ENCODE measurements at places on chromosomes 5 and 9. TPM values are rescaled to one million over a fixed set of nuclear protein-coding genes. Genes with fewer than 3 reads are reported as not detected.

DNA sequence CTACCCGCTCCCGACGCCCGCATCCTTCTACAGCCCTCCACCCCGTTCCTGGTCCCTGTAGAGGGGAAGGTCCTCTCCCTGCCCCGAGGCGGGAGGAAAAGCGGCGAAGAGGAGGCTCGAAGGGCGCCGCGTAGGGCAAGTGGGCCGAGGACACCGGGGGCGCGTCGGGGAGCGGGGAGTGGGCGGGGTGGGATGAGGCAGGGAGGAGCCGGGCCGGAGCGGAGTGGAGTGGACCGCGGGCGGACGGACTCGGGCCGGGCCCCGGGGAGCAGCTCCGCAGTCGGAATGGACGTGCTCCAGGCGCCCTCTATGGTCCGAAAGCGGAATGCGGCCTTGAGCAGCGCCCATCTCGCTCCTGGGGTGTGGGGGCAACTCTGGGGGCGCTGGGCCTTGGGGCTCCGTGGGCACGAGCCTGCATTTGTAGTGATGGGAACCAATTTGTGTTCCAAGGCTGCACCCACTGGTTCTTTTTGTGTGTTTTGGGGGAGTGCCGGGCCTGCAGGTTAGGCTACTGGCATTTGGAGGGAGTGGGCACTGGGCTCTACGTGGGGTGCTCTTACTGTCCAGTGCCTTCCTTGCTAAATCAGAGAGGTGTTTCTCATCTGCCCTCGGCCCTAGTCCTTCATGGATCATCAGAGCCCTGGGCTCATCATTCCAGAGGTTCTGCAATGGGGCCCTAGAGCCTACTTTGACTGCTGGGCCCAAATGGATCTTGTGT lies 7.3 kb downstream of the IRX1 start:
- DNase-seq = no peak

DNA sequence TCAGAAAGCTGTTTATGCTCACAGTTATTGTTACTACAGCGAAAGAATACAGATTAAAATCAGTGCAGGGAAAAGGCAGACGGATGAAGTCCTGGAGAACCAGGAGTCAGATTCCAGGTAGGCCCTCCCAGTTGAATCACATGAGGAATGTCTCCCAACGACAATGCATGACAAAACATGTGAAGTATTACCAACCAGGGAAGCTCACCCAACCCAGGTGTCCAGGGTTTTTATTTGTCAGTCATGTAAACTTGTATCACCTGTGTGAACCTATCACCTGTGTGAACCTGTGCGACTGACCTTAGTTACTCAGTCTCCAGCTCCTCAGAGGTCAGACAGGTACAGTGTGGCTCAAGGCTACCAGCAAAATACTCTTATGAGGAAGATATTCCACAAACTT lies 63.9 kb downstream of the KIAA1958 start:
- DNase-seq = no peak

GRCh38 chr9:137428841-137429545 lies 5.8 kb downstream of the NOXA1 start:
- DNase-seq = no peak

- no peak for DNase-seq
These were observed 159.2 kb upstream of the C9orf72 start for GRCh38 chr9:27732494-27732893.

GRCh38 chr5:167769846-167770413 lies 521.5 kb upstream of the WWC1 start:
- DNase-seq = no peak

DNA sequence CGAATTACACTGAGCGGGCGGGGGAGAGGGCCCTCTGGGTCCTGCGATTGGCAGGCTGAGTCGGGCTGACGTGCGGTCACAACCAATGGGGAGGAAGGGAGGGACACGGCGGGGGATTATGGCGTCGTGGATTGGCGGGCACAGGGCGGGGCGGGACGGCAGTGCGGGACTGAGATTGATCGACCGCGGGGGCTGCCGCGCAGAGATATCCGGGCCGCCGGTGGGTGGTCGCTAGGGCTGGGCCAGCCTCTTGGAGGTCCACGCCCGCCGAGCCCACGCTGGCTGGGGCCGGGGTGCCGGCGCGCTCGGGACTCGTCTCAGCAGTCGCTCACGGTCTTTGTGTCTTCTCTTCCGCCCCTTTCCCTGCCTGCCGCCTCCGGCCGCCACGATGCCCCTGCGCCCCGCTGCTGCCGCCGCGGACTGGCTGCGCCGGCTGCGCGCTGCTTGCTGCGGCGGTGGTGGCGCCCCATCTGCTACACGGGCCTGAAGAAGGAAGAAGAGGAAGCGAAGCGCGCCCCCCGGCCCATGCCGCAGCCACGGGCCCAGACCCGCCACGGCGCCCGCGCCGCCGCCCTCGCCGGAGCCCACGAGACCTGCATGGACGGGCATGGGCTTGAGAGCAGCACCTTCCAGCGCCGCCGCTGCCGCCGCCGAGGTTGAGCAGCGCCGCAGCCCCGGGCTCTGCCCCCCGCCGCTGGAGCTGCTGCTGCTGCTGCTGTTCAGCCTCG lies at the start of gene RGMB:
Gene RGMB, plus strand, starts transcription at position 200 of the 728 bp plus-strand sequence. Its CDS starts 408 bp downstream, at position 608.
- DNase-seq = peak; percentile 96

DNA sequence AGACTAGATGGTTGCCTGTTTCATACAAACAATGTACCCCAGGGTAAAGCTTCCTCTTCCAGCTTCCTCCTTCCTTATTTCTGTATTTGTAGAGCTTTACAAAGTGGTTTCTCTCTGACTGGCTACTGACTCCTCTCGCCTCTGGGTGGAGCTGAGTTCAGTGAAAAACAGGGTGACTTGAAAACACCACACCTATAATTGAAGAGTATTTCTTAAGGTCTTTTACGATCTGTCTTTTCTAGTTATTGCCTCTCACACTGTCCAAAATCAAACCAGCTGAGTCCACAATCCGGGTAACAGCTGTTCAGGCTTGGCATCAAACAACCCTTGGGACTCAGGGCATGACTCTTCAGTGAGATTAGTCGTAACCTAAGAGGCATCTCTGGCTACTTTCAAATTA lies 200.4 kb downstream of the ARRDC3 start:
- DNase-seq = peak; percentile 43

DNA sequence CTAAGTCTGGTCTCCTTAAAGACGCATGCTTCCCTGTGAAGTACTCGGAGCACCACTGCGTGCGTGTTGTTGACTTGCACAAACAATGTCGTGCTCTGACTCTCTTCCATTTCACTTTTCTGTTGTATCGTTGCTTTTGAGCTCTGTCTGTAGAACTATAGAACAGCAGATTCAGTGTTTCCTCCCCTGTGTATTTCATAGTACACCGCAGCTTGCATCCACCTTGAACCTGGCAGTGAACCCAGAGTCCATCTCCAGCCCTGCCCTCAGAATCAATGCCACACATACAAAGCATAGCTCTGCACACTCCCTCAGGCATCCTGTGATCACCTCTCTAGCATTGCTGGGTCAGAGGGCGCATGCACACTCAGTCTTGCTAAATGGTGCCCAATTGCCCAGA lies 37.2 kb upstream of the ADAMTS2 start:
- no peak for DNase-seq

- no peak for DNase-seq
These were observed 38.8 kb downstream of the DNAJB5 start for GRCh38 chr9:35028341-35028740.

- DNase-seq = no peak
These were observed 212.3 kb downstream of the ENC1 start for GRCh38 chr5:74428275-74428674.

DNA sequence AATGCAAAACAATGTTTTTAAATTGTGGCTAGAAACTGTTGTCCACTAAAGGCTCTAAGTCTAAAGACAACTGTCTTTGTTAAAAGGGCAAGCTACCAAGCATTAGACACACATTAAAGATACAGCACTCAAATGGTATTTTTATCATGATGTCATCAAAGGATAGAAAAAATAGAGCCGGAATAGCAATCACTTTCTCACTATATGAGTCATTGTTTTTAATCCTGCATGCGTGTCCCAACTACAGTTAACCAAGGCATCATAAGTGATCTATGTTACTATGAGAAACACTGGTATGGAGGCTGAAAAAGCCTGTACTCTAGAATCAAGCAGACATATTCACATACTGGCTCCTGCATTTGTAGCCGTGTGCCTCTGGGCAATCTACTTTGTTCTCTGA lies 1.9 kb upstream of the PJA2 start:
- DNase-seq = no peak

GRCh38 chr5:107526-107925 lies 15.6 kb downstream of the PLEKHG4B start:
- DNase-seq = no peak

- DNase-seq = no peak
These were observed 73.7 kb downstream of the SLC38A9 start for GRCh38 chr5:55638455-55638854.

- DNase-seq = no peak
These were observed 1530.6 kb upstream of the CDH6 start for GRCh38 chr5:29662876-29663275.

- no peak for DNase-seq
These were observed 79.0 kb downstream of the SPRY4 start for GRCh38 chr5:142245786-142246185.

DNA sequence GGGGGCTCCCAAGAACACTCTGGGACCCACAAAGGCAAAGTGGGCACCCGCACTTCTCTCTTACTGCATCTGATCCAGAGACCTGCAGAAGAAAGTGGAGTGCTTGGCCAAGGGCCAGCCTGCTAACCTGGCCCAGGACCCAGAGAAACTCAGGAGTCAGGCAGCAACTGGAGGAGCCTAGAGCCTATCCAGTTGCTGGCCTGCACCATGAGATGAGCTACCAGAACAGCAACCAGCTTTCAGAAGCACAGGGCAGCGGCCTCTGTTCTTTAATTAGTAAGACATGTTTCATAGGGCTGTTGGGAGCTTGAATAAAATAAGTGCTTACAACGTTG lies 298.3 kb downstream of the GADD45G start:
- no peak for DNase-seq

- peak; percentile 79 for DNase-seq
These were observed 116.6 kb upstream of the VCAN start for GRCh38 chr5:83354958-83355357.

- no peak for DNase-seq
These were observed 173.7 kb downstream of the BRINP1 start for GRCh38 chr9:119195521-119195920.

DNA sequence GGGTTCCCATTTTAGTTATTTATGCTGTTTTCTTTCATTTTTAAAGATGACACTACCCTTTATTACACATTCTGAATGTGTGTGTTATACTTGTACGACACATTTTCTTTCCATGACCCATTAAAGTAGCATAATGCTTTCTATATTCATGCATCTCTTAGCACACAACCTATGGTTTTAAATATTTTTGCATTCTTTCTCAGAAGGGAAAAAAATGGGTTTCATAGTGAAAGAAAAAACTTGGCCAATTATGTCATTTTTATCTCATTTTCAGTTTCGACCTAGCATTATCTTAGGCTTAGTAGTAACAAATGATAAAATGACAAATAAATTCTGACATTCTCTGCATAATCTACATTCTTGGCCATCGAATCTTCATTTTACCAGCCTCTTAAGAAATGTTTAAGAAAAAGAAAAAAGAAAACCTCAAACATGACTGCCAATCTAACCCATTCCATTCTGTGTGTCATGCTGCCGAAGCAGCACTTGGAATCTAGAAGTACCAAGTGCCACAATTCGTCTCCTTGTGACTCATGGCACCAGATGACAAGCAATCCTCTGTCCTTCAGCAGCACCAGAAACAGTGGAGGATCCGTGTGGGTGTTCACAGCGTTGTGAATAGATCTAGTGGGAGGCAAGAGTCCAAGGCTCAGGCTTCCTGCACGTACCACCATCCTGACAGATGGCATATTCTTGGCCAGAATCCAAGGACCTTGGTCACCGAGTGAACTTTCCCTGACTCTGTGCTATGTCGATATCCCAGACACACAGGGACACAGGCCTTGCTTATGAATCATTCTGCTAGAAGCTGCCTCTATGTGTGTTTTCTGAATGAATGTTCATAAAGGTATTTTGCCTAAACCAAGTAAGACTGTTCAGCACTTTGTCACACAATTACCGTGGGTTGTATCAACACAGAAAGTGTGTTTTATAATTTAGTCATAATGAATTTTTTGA lies 502.7 kb downstream of the NR2F1-AS1 start:
- DNase-seq = no peak

DNA sequence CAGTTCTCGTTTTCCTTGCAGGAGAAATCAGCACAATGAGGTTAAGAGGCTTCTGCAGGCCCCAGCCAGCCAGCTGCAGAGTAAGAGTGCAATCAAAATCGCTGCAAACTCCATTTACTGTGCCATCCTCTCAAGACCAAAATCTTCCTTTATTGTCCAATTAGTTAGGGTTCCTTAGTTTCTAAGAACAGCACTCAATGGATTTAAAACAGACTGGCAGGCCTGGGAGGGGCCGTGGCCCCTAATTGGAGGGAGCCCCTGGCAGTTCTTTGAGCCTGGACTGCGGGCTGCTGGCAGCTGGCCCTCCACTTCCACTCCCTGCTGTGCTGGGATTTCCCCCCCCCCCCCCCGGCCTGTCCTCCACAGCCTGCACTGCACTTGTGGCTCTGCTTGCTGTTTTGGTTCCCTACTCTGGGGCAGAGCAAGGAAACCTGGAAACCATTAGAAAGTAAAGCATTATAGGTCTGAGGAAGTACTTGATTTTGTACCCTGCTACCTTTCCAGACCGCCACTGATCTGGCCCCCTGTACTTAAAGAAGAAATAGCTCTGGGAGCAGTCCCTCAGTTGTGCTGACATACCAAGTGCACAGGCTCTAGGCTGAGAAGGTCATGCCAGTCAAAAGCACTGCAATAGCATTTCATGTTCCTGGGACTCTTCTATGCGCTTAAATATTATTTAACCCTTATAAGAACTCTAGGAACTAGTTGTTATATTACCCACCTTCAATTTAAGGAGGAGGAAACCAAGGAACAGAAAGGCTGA lies 129.0 kb downstream of the APBA1 start:
- no peak for DNase-seq

DNA sequence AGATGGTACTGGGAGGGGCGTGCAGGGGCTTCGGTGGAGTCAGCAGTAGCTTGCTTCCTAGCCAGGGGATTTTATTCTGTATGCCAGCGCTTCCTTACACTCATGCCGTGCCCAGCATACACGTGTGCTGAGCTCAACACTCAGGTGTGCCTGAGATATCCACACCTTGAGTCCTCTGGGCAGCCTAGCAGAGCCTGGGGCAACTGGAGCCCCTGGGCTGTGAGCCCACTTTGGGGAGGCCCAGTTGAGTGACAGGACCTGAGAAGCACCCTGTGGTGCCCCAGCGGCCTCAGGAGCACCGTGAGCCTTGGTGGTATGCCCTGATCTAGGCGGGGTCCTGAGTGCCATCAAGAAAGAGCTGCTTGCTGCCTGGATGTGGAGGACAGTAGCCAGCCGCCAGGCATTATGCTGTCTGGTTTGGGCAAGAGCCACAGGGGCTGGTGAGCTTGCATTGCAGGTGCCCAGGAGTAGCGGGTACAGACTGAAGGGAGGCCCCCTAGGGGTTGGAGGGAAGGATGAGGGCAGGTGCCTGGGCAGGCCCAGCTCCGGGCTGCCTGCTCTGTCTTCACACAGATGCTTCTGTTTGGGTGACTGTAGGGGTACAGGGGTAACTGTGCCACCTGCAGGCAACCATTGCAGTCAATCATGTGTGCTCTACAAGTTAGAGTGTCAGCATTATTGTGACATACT lies 42.9 kb downstream of the BNIP1 start:
- DNase-seq = peak; percentile 19

The PALM2AKAP2 gene
- 11.8 TPM for total RNA-seq

The C9orf50 gene
- not detected for total RNA-seq

The ARHGEF39 gene
- total RNA-seq = 18.6 TPM

The NTNG2 gene
- total RNA-seq = 0.52 TPM

The GABRA6 gene
- total RNA-seq = not detected

The NPR3 gene
- total RNA-seq = not detected

The WDR5 gene
- total RNA-seq = 68.1 TPM

The TOR1A gene
- total RNA-seq = 37.6 TPM

The SOX30 gene
- not detected for total RNA-seq

The DMRT3 gene
- total RNA-seq = not detected

The ADAMTSL2 gene
- total RNA-seq = 0.69 TPM

The CCNH gene
- total RNA-seq = 38.2 TPM

The CLIC3 gene
- total RNA-seq = not detected

The NAIP gene
- total RNA-seq = 4.7 TPM

The KCNT1 gene
- 0.13 TPM for total RNA-seq

Data from H1 (cell line).